ENCODE measurements at places on chromosomes 3 and 15. TPM values are rescaled to one million over a fixed set of nuclear protein-coding genes. Genes with fewer than 3 reads are reported as not detected.

C2CD4A gene
- 0.19 TPM for total RNA-seq

WNT5A gene
- 0.06 TPM for total RNA-seq

- DNase-seq, result no peak
Observed at GRCh38 chr3:105518806-105519418, 152.2 kb downstream of the ALCAM start.

DNA sequence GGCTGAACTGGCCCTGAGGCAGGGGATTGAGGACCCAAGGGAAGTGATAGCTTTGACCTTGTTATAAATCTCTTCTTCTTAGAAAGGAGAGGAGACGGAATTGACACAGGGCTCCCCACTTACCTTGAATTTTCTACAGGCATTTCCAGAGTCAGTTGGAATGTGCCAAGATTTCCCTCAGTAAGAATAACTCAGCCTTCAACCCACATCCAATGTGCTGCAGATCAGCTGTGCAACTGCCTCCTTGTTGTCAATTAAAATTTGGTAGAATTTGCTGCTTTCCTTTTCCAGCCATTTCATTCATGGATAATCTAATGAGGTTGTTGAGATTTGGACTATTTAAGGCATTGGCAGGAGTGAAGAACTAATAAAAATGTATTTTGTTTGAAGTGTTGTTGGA is 14.6 kb downstream of the MED12L start:
- no peak for DNase-seq

DNA sequence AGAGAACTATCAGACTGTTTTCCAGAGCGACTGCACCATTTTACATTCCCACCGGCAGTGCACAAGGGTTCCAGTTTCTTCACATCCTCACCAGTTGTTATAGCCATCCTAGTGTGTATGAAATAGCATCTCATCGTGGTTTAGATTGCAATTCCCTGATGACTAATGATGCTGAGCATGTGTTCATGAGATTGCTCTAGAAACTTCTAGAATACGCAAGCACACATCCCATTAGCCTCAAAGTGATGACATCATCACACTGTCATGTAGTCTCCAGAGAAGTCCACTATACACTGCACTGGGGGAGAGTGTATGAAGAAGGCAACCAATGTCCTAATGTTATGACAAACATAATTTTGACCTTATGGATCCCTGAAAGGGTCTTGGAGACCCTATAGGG is 30.1 kb downstream of the FBLN2 start:
- DNase-seq, result no peak

GPR160 gene
- total RNA-seq, result 5.7 TPM

DNA sequence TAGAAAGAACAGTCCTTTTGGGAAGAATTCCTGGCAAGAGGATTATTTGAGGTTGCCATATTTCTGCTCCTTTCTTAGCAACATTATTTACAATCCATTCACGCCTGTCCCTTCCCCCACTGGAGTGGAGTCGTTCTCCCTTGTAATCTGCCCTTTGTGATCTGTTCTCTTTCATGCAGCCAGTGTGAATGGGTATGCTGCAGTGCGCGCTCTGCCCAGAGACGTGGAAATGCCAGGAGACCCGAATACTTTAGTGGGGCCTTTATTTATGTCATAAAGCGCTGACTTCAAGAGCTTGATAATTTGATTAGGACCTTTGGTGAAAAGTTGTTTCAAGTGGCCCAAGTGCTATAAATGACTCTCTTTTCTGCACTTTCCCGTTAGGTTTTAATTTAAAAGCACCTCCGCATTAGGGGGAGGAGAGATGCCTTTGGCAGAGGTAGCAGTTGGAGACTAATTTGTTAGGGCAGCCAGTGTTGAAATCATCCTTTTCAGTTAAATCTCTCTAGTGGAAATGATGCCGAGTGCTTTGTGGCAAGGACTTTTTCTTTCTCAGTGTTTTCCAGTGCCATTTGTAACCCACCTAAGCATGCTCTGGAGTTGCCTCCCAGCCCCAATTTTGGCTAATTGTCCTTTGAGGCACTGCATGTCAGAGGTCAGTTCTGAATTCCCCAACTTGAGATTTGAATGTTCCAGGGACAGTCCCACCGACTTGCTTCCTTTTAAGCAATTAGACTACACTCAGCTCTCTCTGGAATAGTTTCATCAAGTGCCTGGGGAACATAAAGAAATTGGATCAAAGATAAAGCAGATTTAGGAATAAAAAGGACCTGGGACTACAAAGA is 52.4 kb downstream of the PSMD6 start:
- no peak for DNase-seq

DNA sequence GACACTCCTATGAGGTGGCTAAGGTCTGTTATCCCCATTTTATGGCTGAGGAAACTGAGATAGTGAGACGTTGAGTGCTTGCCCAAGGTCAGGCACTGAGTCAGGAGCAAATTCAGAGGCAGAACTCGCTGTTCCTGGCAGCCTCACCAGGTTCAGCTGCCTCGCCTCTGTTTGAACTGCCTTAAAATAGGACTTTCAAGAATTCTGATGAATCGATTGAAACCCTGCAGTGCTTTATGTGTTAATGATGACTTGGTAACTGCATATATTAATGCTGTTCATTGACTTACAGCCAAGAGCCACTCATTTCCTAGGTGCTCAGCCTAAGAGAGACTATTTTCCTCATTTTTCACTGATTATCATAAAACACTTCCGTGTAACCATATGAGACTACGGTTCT is 79.5 kb upstream of the BHLHE40 start:
- DNase-seq, result no peak

Measured in CD4-positive, alpha-beta T cell (primary cell).